Pancreas (tissue), 10 donors: ENCODE measurements at places on chromosomes 12 and 14.

DNA sequence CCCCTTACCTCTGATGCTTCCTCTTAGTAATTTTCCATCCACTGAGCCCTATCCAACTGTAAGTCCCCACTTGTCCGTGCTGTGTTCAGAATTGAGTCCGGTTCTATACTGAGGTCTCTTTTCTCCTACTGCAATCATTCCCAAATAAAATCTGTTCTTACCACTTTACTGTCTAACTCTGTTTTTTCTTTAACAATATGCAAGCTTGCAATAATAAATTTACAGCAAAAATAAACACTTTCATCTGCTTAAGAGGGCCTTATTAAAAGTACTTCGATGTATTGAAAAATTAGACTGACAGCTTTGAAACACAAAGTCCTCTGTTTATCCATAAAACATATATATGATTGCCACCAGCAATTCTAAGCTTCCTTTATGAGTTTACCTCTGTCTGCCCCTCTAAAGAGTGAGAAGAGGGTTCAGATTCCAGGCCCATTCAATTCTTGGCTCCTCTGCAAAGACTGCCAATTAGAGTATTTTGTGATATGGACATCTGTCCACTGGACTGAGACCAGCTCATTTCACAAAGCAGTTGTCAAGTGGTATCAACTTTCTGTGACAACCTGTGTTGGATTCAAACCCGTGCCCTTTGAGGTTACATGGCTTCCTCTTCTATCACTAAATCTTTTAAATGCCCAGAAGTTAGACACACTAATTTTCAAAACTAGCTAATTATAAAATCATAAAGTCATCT lies 39.9 kb upstream of the G2E3 start:
- no peaks in the 10 kb centered on the region for H3K36me3 ChIP-seq
- H3K4me3 ChIP-seq, result no peak overlapping the region
- H3K4me1 ChIP-seq, result peaks cover 7% of the 10 kb centered on the region
- H3K27me3 ChIP-seq, result no peaks in the 10 kb centered on the region
- no peak for DNase-seq

DNA sequence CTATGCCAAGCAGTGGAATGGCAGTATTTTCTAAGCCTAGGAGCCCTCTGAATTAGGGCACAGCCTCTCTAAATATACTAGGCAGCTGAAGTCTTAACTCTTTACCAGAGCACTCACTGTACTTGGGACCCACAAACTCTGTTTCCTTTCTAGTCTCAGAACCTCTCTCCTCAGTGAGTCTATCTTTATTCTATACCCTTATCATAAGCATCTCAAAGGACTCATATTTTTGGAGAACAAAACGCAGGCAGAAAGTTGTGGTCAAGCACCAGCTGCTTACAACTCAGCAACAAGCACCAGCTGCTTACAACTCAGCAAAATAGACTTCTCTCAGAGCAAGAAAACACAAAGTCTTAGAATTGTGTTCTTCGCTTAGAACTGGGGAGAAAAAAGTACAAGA lies 993 bp downstream of the CCDC196 start:
- H3K27me3 ChIP-seq, result no peaks in the 10 kb centered on the region
- no peak overlapping the region for H3K4me3 ChIP-seq
- H3K27ac ChIP-seq, result no peak overlapping the region
- H3K36me3 ChIP-seq, result no peaks in the 10 kb centered on the region
- peaks cover 7% of the 10 kb centered on the region for H3K4me1 ChIP-seq
- no peak for DNase-seq

DNA sequence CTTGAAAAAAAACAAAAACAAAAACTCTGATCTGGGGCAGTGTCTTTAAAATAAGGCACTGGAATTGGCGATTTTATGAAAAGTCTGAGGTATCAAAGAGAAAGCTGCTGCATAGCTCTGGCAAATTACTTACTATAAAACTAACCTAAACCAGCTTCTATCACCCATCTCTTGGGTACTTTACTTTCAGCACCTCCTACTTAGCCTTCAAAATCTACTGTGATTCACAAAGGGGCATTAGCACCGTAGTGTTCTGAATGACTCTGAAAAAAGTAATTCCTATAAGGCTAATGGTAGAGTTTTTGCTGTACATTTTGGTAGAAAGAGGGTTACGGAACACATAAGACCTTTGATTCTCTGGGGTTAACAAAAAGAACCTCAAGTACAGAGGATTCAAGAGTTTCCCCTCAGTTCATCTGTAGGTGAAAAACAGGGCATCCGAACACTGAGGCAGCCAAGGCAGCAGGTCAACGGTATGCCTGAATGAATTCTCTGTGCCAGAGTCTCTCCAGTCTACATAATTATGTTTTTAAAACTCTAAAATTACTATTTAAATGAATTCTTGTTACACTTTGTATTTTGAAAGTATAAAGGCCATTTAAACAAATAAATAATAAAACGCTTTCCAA lies 101.5 kb downstream of the ELK3 start:
- H3K4me1 ChIP-seq, result no peaks in the 10 kb centered on the region
- DNase-seq, result no peak
- H3K27me3 ChIP-seq, result no peaks in the 10 kb centered on the region
- H3K4me3 ChIP-seq, result no peak overlapping the region
- no peaks in the 10 kb centered on the region for H3K36me3 ChIP-seq

DNA sequence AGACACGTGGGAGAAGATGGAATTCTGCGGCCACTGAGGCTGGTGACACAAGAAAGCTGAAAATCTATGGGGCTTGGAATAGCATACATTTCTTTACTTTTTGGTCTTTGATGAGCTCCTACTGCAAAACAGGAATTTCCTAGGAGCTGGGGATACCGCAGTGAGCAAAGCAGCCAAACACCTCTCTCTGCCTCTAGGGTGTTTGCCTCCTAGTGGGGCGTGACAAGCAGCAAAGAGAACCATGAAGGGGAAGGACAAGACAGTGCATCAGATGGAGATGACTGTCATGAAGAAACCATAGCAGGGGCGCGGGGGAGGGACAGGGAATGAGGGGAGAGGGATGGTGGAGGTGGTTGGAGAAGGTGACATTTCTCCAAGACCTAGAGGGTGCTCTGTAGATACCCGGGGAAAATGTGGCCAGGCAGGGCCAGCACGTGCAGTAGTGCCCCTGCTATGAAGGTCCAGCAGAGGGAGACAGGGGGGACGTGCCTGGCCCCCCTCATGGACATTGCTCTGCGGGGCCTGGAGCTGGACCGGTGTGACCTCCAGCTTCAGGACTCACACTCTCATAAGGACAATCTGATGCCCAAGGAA lies 58.6 kb downstream of the SERPINA3 start:
- no peak for DNase-seq
- H3K36me3 ChIP-seq, result no peaks in the 10 kb centered on the region
- H3K4me1 ChIP-seq, result no peaks in the 10 kb centered on the region
- H3K27ac ChIP-seq, result no peak overlapping the region
- H3K4me3 ChIP-seq, result no peak overlapping the region
- no peaks in the 10 kb centered on the region for H3K27me3 ChIP-seq

- no peak overlapping the region for H3K4me3 ChIP-seq
- peaks cover 18% of the 10 kb centered on the region for H3K4me1 ChIP-seq
- no peaks in the 10 kb centered on the region for H3K36me3 ChIP-seq
- peak overlapping the region; percentile 79 for H3K27ac ChIP-seq
Measured at GRCh38 chr14:64683264-64683663, 21.0 kb upstream of the PLEKHG3 start.

DNA sequence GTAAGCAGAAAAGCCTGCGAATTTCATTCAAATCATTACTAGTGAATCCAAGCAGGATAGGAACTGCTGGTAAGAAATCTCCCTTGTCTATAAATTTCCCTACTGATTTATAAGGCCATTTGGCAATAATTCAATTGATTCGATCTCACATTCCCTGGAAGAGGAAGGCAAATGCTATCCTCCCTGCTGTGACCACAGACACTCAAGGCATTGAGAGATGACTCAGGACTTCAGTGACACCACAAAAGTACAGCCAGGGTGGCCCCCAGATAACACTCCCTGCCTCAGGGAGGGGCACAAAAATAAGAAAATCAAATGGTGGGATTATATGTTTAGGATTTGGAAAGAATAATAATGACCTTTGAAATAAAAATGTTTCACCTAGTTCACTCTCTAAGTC lies 162.7 kb downstream of the GRIP1 start:
- no peak overlapping the region for H3K4me3 ChIP-seq
- H3K27me3 ChIP-seq, result no peaks in the 10 kb centered on the region
- no peak overlapping the region for H3K27ac ChIP-seq

GRCh38 chr14:101480747-101481530 lies 80.4 kb upstream of the DIO3 start:
- H3K36me3 ChIP-seq, result no peaks in the 10 kb centered on the region
- H3K4me3 ChIP-seq, result no peak overlapping the region
- no peak overlapping the region for H3K27ac ChIP-seq
- peak; percentile 17 for DNase-seq
- H3K27me3 ChIP-seq, result no peaks in the 10 kb centered on the region

DNA sequence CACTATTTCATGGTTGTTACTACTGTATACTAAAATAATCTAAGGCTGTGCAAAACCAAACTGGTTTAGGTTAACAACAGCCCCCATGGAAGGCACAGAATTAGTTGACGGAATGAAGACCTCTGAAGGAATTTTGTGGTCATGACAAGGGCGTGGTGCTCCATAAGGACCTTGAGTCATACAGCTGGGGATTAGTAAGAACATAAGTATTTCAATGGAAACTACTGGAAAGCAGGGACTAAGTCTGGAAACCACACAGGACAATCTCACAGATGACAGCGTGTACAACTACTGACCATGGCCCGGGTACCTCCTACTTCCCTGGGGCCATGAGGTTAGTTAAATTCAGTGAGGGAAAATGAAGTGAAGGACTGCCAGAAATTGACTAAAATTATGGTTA lies 98.5 kb upstream of the PLEKHA5 start:
- H3K36me3 ChIP-seq, result no peaks in the 10 kb centered on the region
- H3K4me3 ChIP-seq, result no peak overlapping the region
- peaks cover 10% of the 10 kb centered on the region for H3K4me1 ChIP-seq
- no peak for DNase-seq
- H3K27ac ChIP-seq, result no peak overlapping the region
- H3K27me3 ChIP-seq, result no peaks in the 10 kb centered on the region

DNA sequence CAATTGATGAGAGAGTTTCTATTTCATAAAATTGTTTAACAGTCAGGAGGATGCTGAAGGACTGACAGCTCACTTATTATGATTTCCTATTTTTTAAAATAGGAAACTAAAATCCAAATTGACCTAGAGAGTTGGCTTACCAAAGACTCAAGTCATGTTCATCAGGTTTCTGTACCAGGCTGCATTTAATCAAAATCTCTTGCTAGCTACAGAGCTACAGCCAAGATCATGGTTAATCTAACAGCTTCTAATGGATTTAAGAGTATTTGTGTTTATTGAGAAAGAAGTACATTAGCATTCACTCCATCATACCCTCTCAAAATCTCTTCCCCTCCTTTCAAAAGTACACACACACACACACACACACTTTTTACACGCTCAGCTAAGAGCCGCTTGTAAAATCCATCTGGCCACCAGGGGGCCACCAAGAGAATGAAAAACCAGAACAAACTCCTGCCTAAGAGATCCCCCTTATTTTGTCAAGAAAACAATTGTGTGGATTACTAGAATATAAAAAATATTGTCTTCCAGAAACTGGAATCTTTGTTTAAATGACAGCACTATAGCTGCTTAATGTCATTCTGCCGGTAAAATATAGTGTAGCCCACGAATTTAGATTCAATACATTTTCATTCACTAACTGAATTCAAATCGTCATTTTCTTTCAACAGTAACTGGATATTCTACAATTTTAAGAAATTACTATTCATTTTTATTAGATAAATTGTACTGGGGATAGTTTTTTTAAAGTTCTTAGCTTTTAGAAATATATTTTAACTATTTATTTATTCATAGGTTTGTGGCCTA lies 334.0 kb downstream of the BTG1 start:
- no peaks in the 10 kb centered on the region for H3K36me3 ChIP-seq
- no peak overlapping the region for H3K27ac ChIP-seq
- no peaks in the 10 kb centered on the region for H3K4me1 ChIP-seq
- H3K27me3 ChIP-seq, result no peaks in the 10 kb centered on the region

- peaks cover 4% of the 10 kb centered on the region for H3K4me1 ChIP-seq
- no peak overlapping the region for H3K27ac ChIP-seq
- H3K36me3 ChIP-seq, result no peaks in the 10 kb centered on the region
- no peak overlapping the region for H3K4me3 ChIP-seq
- no peaks in the 10 kb centered on the region for H3K27me3 ChIP-seq
Measured at GRCh38 chr12:124766727-124767065, 97.0 kb downstream of the SCARB1 start.

GRCh38 chr14:24959791-24960331 lies 90.1 kb downstream of the STXBP6 start:
- H3K27ac ChIP-seq, result no peak overlapping the region
- H3K4me3 ChIP-seq, result no peak overlapping the region
- no peaks in the 10 kb centered on the region for H3K36me3 ChIP-seq

- no peak overlapping the region for H3K27ac ChIP-seq
- H3K27me3 ChIP-seq, result peaks cover 5% of the 10 kb centered on the region
- no peak overlapping the region for H3K4me3 ChIP-seq
- H3K36me3 ChIP-seq, result no peaks in the 10 kb centered on the region
- no peak for DNase-seq
Measured at GRCh38 chr14:104445832-104446381, 133.7 kb upstream of the C14orf180 start.

DNA sequence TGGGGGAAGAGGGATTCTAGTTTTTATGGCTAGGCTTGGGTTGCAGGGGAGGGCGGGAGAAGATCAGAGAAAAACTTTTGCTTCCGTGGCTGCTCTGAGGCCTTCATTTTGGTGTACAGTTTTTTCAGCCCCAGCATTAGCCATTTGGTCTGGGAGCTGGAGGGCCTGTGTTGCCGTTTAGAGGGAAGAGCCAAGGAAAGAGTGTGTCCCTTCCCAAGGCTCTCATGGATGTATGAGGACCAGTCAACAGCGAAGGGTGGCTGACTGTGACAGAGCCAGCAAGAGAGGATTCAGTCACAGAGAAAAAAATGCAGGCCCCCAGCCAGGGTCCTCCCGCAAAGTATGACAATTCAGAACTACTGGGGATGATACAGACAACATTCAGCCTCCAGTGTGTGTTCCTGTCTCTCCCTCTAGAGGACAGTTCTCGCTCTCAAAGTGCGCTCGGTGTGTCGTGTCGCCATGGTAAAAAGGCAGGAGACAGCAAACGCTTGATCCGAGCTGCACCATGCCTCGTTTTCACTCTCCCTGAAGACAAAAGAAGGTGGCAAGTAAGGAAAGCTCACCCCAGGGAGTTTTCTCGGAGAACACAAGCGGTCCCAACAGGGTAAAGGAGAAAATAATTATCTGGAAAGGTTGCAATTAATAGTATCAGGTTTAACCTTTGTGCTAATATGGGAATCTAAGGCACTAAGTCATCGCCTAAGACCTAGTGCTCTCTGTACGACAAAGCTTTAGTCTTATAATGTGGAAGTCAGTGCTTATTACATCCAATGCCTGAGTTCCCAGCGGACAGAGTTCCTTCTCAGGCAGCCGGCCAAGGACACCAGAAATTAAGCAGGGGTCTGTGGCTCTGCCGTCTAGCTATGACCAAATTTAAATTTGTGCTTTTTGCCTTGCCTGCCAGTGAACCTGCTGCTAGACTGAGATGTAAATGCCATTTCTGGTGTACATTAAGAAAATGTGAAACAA lies 157.3 kb upstream of the PLXNC1 start:
- H3K27ac ChIP-seq, result no peak overlapping the region
- no peaks in the 10 kb centered on the region for H3K27me3 ChIP-seq
- no peaks in the 10 kb centered on the region for H3K4me1 ChIP-seq
- DNase-seq, result no peak
